ENCODE measurements at places on chromosomes 7 and 10.

DNA sequence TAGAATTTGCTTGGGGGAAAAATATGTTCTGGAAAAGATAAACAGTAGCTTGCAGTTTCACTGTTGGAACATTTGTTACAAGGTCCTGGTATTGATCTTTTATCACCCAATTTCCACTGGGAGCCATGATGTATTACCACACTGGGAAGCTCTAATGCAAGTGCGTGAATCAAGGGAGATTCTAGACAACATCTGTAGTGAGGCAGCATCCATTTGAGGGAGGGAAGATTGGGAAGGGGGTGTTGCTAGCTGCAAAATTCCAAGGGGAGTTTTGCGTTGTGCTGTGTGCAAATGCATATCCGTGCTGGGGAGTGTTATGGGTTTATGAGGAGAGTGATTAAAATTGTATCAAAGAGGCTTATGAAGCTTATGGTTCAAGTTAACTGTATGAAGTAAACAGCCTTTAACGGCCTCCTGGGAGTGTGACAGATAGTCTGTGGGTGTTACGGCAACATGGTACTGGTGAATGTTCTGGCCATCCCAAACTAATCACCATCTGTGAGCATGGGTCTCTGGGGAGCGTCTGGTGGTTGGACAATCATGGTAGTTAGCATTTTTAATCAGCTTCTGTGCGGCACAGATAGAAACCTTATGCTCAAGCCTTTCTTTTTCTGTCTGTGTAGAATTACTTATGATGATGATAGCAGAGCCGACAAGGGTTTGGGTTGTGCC lies 601.9 kb upstream of the GALNT17 start:
- no peak for DNase-seq

DNA sequence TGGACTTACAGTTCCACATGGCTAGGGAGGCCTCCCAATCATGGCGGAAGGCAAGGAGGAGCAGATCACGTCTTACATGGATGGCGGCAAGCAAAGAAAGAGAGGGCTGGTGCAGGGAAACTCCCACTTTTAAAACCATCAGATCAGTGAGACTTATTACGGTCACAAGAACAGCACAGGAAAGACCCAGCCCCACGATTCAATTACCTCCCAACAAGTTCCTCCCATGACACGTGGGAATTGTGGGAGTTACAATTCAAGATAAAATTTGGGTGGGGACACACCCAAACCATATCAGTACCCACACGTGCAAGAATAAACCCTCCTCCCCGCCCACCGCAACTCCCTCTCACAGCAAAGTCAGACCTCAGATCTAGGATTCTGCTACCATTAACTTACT lies 4.5 kb upstream of the AIFM2 start:
- DNase-seq: no peak

DNA sequence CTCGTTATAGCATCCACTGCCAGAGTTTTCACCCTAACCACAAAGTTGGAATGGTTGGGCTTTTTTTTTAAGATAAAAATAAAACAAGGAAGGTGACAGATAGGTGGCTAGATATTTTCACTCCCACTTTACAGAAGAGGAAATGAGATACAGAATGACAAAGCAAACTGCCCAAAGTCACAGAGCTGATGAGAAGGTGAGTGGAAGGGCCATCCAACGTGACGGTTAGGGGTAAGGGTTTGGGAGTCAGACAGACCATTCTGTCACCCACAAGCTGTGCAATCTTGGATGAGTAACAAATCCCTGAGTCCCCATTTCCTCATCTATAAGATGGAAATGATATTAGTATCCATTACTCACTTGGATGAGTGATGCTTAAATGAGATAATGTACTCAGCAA lies 106.9 kb upstream of the PDLIM1 start:
- no peak for DNase-seq

DNA sequence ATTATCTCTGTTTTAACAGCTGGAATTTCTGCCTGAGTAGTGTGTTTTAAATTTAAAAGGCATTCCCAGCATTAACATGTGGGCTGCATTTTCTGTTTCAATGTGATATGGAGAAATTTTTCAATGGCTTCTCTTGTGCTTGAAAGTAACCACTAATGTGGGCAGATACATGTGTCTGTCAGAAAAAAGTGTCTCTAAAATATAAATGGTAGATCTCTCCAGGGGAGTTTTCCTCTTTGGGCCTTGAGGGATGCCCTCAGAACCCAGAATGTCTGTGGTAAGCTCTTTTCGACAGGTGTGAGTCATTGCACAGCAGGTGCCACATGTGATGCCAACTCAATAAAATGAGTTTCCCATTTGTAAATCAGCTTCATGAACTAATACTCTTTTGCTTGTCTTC lies 221.1 kb downstream of the SEMA3E start:
- no peak for DNase-seq

GRCh38 chr10:110426294-110427181 lies 71.2 kb upstream of the DUSP5 start:
- DNase-seq: no peak

DNA sequence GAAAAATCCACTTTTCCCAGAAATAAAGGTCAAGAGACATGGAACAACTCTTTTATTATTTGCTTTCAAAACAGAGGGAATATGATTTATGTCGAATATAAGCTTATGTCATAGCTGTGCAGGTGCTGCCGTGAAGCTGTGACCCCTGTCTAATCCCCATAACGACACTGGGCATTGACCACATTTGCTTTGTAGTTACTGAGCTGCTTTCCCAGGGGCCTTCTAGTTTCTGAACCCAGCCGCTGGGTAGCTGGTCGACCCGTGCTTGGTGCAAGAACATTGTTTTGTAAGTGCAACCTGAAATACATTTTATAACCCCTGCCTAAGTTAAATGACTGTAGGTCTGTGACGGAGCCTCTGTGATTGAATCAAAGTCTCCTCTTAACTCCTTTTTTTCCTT lies 144.9 kb upstream of the HDAC9 start:
- no peak for DNase-seq

- no peak for DNase-seq
Measured at GRCh38 chr10:62916141-62916603, 100.0 kb upstream of the EGR2 start.
